ENCODE measurements at places on chromosomes 2 and 18.

GRCh38 chr2:70664525-70664924 is 103.5 kb downstream of the ADD2 start:
- no peak for DNase-seq

DNA sequence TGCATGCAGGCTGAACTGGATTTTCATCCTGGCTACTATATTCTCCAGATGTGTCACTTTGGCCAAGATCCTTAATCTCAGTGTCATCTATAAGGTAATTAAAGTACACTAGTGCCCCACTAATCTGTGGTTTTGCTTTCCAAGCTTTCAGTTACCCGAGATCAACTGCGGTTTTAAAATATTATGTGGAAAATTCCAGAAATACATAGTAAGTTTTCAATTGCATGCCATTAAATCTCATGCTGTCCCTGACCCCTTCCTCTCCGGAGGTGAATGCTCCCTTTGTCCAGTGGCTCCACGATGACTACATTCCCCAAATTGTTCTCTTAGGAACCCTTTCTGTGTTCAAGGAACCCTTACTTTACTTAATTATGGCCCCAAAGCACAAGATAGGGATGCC is 5.3 kb upstream of the TYMS start:
- no peak for DNase-seq

- DNase-seq, result no peak
Measured at GRCh38 chr18:71021030-71021362, 732.2 kb downstream of the SOCS6 start.

- DNase-seq, result no peak
Measured at GRCh38 chr2:100817388-100817985, 2.5 kb upstream of the NPAS2 start.

GRCh38 chr2:237178396-237178795 is 92.7 kb downstream of the COPS8 start:
- DNase-seq, result no peak

- no peak for DNase-seq
Measured at GRCh38 chr18:35112696-35113095, 71.5 kb downstream of the MAPRE2 start.

- DNase-seq, result no peak
Measured at GRCh38 chr2:28465148-28465885, 30.5 kb upstream of the PLB1 start.

DNA sequence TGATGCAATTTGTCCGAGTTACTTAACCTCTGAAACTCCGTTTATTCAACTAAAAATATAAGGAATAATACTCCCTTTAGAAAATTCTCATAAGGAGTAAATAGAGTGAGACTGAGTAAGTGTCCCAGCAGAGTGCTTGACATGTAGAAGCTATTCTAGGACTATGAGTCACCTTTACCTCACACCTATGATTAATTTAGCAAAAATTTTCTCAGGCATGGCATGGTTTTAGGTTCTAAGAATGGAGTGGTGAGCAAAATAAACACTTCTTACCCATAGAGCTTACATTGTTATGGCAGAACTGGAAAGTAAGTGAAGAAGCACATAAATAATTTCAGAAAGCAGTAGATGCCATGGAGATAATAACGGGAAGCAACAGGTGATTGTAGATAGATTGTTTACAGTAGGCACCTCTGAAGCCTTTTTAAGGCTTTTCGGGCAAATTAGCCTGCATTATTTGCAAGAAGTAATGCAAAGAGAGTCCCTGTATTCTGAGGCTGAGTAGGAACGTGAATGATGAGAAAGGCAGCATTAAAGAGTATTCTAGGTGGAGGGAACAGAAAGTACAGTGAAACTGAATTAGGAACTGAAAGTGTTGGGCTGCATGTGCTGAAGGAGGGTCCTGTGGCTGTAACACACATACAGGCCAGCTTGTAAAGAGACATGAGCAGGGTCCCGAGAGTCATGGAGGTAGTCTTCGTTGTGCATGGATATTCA is 209.2 kb downstream of the ZNF407 start:
- DNase-seq, result no peak

DNA sequence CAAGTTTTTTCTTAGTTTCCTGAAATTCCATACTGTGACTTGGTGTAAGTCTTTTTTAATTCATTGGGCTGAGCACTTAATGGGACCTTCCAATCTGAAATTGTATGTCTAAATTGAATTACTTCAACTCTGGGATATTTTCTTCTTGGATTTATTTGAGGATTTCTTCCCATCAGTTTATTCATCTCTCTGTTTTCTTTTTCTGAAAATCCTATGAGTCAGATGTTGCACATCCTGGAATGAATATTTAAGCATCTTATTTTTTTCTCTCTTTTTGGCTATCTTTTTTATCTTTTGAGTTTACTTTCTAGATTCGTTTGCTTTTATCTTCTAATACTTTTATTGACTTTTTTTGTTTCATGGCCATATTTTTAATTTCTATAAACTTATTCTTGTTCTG is 55.4 kb upstream of the ACYP2 start:
- DNase-seq, result no peak

GRCh38 chr18:2178036-2178435 is 393.3 kb downstream of the METTL4 start:
- no peak for DNase-seq

GRCh38 chr2:18209934-18210639 is 331.6 kb downstream of the KCNS3 start:
- DNase-seq, result no peak

All from right cardiac atrium (tissue), 5 donors.